ENCODE measurements at places on chromosomes 7 and 10.

DNA sequence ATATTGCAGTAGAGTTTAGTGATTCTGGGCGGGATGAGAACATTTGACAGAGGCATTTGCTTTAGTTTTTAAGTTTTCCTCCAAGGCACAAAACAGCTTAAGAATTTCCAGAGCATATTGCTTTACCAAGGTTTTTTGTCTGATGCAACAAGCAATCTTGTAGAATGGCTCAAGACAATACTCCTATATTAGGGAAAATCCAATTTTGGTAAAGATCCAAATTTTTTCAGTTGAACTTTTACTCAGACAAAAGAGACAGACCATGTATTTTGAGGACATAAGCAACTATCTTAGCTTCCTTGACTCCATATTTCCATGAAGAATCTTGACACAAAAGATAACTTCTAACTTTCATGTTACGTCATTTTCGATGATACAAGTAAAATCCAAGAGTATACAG, 92.3 kb upstream of the NANOS1 start:
- DNase-seq = no peak

GRCh38 chr10:131044379-131045111, 267.0 kb downstream of the TCERG1L start:
- DNase-seq = no peak

DNA sequence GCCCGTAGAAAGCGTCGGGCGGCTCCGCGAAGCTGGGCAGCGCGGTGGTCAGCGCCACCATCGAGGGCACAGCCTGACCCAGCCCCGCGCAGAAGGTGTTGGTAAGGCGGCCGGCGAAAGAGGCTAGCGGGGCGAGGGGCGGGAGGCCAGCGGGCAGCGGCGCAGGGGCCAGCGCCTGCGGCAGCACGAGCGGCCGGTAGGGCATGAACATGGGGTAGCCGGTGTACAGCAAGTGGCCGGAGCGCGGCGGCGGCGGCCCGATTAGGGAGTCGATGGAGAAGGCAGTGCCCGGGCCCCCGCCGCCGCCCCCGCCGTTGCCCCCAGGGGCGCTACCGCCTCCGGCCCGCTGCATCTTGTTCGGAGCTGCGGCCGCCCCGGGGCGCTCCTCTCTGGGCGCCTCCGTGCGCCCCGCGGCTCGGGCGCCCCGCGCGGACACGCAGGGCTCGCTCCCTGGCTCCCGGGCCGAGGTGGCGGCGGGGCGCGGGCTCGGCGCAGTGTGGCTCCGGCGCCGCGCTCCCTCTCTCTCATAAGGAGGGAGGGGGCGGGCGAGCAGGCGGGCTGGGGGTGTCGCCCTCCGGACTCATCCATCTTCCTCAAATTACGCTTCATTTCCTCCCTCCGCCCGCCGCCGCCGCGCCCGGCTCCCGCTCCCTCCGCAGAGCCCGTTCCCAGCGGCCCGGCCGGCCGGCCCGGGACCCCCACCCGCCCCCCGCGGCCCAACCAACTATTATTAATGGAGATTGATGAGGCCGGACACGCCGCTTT, at the start of gene GBX1:
Gene GBX1 (minus strand): TSS at position 498 of the 765 bp plus-strand sequence. CDS start 146 bp downstream, at position 352.
- peak; percentile 15 for DNase-seq

- DNase-seq = no peak
Measured at GRCh38 chr7:2869981-2870380, 25.9 kb upstream of the GNA12 start.

- peak; percentile 38 for DNase-seq
Measured at GRCh38 chr7:78226059-78226719, 427.6 kb downstream of the PHTF2 start.

DNA sequence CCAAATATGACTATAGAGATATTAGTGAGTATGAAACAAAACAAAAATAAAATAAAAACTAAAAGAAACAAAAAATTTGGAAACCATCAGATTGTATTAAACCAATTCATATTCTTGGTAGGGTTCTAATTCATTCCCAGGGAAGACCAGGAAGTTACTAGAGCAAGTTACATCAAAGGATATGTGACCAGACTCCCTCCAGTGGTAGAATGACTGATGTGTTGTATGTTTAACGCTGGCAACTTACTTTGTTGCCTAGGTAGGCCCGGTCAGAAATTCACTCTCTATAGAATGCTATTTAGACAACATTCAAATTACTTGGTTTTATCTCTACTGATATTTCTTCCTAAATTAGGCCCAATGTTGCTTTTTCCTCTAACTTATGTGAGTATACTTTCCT, 5.2 kb downstream of the PHYHIPL start:
- DNase-seq = no peak

DNA sequence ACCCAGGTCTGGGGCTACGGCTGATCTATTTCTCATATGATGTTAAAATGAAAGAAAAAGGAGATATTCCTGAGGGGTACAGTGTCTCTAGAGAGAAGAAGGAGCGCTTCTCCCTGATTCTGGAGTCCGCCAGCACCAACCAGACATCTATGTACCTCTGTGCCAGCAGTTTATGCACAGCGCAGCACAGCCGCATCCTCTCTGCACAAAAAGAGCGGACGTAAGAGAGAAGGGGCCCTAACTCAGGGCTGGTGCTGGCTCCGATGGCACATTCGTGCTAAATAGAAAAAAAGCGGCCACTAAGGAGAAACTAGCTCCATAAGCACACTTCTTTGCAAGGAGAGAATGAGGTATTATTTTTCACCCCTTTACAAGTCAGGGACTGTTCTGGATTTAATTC, 28.3 kb upstream of the PRSS1 start:
- DNase-seq = no peak
